HTR-8/SVneo (cell line): ENCODE measurements at places on chromosomes 6 and 20.

- DNase-seq, result no peak
These were observed 10.7 kb downstream of the ETV7 start for GRCh38 chr6:36376742-36377141.

DNA sequence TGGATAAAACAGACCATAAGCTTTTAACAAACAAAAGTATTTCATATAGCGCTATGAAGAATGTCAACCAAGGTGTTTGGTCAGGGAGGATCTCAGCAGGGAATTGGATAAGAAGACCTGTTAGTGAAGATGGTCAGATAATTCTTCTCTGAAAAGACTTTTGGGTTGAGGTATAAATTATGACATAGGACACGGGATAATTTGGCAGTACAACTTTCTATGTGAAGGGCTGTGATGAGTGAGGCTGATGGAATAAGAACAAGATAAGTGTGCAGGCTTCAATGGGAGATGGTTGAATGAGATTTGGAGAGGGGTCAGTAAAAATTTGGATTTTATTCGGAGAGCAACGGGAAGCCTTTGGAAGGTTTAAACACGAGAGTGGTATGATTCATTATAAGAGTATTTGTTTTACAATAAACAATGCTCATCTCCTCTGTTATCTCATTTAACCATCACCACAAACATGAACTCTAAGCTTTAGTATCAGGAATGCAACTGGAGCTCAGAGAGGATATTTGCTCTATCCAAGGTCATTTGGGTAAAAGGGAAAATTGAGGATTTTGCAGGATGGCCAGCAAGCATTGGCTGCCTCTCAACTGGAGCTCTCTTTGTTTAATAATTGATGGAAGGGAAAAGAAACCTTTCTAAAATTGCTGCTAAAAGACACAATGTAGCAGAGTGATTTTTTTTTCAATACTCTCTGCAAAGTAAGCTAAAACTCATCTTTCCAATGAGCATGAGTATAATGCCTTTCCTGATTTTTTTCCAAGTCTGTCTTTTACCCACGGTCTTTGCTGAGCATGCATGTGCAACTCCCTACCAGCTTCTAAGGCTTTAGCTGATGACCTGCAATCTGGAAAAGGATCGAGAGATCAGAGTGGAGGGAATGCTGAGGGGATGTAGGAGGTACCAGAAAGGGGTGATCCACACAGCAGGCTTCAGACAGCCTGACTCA lies 534.0 kb downstream of the CBLN4 start:
- DNase-seq, result no peak

- peak; percentile 28 for DNase-seq
These were observed 115.4 kb downstream of the OPRM1 start for GRCh38 chr6:154154389-154154967.

DNA sequence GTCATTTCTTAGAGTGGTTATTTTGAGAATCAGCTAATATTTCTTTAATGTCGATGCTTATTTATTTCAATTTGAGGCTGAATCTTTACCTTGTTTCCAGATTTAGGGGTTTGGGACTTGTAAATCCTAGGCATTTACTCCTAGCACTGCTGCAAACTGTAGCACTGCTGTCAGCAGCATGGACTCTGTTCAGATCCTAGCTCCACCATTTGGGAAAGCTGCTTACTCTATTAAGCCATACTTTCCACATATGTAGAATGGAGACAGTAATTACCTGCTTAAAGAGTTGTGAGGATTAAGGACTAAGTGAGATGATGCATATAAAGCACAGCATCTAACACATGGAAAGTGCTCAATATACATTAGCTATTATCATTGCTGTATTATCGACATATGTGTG lies 28.7 kb downstream of the TMEM242 start:
- no peak for DNase-seq

DNA sequence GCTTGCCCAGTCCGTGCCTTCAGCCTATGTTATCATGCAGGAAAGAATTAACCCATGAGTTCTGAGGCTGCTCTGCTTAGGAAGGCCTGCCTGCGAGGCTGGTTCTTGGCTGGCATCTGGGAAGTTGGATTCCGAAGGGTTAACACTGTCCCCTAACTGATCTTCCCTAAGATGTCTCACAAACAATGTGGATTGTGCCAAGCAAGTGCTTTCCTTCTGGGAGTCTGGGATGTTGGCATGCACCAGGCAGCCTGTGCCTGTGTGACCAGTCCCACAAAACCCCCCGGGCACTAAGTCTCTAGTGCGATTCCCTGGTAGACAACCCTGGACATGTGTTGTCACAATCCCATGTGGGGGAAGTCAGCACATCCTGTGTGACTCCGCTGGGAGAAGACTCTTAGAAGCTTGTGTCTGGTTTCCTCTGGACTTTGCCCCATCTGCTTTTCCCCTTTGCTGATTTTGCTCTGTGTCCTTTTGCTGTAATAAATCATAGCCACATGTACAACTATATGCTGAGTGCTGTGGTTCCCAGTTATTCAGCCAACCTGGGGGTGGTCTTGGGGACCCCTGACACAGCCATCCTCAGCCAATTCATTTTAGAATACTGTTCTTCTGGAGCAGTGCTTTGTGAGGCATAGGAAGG lies 83.8 kb downstream of the SLC22A23 start:
- DNase-seq, result no peak

GRCh38 chr20:3423126-3423525 lies 15.7 kb upstream of the DNAAF9 start:
- DNase-seq, result no peak

- no peak for DNase-seq
These were observed 1168.4 kb upstream of the CITED2 start for GRCh38 chr6:140542863-140543262.

GRCh38 chr6:29737707-29738630 lies 14.7 kb downstream of the HLA-F start:
- peak; percentile 53 for DNase-seq

- DNase-seq, result no peak
These were observed 2.4 kb downstream of the MARCKS start for GRCh38 chr6:113859349-113860180.

GRCh38 chr20:64192406-64192805 lies 28.2 kb downstream of the MYT1 start:
- no peak for DNase-seq

DNA sequence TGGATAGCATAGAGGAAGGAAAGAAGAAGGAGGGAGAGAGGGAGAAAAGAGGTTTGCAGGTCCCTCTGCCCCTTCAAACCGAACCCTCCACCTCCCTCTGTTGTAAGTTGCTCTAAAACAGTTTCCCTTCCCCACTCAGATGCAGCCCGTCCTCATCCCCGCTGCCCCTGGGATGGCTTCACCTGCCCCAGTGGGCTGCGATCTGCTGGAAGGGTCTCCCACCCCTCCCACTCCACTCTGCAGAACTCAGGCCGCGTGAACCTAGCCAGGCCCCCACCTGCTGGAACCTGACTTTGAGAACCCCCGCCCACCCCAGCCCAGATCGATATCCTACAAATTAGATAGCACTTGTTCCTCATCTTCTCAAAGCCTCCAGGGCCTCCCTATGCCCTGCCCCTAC lies 190.8 kb downstream of the DLL1 start:
- no peak for DNase-seq
